ENCODE measurements at places on chromosomes 4 and X.

DNA sequence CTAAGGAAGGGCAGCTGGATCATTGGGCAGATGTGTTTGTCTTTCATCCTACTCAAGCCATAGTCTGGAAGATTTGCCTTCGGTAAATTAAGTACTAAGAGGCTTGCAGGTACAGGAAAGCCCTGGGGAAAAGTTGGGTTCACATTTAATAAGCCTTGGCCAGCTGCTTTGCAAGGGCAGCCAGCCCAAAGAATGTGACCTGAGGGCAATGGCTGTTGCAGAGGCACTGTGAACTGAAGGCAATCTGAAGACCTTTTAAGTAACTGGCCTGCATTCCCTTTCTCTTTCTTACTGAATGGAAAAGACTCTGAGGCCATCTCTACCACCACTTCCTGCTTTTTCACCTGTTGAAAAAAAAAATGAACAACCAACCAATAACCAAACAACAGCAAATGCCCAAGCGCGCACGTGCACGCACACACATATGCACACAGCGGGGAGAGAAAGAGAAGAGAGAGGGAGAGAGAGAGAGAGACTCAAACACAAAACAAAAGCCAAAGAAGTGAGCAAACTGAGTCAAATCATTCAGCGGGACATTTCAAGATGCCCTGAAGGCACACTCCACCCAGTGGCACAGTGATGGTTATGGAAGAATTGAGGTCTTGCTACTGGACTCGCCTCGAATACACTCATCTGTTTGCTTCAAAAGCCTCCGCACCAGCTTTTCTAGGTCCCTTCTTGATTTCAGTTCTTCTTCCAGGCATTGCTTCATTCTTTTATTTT lies 19.6 kb downstream of the CD40LG start:
- no peak for DNase-seq

DNA sequence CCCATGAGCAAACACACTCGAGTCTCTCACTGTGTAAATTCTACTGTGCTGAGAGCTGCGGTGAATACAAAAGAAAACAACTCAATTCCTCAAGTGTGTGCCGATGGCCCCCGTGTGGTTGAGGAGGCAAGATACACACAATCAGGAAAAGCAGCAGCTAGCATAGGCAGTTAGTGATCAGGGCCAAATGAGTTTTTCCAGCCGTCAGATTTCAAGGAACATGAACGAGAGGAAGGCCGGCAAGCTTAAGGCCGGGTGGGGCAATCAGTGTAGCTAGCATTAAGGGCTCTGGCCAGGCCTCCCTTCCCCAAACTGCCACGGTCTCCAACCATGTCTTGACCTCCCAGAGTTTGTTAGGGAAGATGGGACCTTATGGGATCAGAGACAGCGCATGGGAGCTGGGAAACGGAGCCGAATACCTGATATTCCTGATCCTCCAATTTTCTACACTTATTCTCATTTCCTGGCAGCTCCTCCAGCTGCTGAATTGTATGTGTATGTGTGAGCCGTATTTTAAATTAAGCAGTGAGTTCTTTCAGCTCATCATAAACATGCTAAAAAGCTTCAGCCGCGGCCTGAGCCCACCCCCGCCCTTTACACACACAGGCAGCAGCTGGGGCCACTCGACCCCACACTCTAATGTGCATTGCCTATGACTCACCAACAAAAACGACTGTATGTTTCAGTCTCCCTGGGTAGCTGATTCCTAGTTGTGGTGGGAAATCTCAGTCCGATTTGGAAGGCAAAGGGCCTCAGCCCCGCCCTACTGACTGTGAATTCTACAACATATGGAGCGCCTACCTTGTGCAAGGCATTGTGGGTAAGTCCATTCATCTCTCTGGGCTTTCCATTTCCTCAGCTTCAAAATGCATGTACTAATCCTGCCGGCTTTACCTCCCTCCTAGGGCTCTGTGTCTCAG lies 59.9 kb downstream of the RTL9 start:
- DNase-seq = no peak

DNA sequence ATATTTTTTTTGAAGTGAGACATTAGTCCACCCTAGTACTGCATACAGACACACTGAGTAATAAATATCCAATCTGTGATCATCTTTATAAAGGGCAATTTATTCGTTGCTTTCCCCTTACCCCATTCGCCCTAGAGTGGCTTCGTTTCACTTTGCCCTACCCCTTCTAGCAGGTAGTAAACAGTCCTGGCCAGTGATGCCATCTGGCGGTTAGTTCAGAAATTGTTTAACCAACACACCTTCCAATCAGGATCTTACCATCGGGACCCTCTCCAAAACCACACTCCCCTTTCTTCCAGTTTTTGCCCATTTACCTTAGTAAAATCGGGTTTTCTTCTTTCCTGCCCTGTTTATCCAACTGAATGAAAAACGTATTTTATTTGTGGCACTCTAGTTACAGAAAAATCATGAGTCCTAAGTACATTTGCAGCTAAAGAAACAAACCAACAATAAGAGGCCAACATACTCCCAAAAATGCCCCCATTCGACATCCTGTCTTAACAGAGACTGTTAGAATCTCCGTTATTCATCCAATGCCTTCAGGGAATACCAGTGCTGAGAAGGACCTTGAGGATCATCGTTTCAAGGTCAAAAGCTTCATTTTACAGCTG lies 2.2 kb downstream of the PPA2 start:
- no peak for DNase-seq

DNA sequence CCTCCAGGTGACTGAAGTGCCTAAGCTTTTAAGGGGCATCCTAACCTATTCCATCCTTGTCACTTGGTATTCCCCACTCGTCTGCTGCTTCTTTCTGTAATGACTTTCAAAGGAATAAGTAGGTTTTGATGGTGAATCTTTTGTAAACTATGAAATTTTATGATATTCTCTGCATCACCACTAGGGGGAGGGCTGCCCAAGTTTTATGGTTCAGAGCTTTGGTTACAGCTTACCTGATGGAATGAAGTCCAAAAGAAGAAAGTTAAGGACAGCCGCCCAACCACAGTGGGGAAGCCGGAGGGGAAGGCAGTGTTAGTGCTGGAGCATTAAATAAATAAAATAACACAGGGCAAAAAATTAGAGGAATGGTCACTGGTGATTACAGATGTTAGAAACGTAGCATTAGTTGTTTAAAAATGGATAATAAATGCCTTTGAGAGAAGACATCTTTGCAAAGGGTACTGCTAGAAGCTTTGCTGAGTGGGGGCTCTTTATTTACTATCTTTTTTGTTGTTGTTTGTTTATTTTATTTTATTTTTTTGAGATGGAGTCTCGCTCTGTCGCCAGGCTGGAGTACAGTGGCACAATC lies 204.9 kb downstream of the GBA3 start:
- no peak for DNase-seq

- no peak for DNase-seq
Measured at GRCh38 chr4:24747234-24747975, 48.0 kb upstream of the SOD3 start.

DNA sequence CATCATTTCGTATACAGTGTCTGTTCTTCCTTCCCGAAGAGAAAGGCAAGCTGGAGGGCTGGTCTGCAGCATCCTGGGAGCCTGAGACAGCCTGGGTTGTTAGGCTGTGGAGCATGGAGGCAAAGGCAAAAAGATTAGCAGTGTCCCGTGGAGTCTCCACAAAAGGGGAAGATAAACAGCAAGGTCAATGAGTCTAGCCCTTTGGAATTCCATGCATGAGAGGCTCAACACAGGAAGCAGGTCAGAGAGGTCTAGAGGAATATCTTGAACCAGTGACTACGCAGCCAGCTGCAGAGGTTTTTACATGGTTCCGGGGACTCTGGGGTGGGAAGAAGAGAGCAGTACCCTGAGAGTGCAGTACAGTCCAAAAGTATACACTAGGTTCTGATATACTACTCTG lies 12.2 kb upstream of the MCF2 start:
- no peak for DNase-seq

DNA sequence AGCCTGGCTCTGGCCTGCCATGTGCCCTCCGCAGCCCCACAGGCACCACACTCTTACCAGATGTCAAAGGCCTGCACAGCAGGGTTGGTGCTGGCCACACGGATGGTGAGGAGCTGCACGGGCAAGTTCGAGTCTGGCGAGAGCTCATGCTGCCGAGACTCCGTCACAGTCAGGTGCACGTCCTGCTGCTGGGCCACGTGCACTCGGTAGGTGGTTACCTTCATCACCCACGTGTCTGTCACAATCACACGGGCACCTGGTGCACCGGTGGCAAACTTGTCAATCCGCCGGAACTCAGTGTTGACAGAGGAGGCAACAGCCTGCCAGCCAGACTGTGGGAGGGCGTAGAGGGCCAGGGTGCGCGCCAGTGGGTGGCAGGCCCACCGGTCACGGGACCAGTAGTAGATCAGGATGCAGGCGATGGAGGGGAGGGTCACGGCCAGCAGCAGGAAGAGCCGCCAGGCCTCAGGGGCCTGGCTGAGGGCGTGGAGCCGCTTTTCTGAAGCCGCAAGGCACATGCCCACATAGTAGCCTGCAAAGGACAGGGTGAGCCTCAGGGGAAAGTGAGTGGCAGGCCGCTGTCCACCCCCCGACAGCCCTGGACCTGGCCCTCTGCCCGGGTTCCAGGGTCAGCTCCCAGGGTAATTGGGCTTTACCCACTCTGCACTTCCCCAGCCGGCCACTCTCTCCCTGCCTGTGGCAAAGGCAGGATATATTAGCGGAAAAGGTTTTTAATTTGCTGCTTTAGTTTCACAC lies 2.9 kb downstream of the TMEM129 start:
- DNase-seq = no peak

- no peak for DNase-seq
Measured at GRCh38 chrX:110825972-110826371, 30.4 kb upstream of the CHRDL1 start.

DNA sequence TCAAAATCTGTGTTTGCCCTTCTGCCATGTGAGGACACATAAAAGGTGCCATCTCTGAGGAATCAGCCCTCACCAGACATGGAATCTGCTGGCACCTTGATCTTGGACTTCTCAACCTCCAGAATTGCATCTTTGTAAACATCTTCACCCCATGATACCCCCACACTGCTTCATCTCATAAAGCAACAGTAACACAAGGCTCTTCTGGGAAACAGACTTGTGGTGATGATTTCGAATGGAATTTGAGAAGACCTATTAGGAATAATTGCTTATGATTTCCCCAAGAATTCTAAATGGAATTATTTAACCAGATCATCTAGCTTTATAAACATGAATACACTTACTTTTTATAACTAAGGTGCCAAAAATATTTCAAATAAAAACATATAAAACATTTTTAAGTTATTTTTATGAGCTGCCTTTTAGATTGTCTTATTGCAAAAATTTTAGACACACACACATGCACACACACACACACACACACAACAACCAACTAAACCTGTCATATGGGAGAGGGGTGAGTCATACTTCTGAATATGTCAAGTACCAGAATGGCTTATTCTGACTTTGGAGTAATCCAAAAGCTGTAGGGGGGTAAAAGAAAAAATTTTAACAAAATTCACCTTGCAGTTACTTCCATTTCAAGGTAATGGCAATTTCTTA lies 82.0 kb downstream of the USP46 start:
- no peak for DNase-seq
